ENCODE measurements at places on chromosomes 12 and 14.

DNA sequence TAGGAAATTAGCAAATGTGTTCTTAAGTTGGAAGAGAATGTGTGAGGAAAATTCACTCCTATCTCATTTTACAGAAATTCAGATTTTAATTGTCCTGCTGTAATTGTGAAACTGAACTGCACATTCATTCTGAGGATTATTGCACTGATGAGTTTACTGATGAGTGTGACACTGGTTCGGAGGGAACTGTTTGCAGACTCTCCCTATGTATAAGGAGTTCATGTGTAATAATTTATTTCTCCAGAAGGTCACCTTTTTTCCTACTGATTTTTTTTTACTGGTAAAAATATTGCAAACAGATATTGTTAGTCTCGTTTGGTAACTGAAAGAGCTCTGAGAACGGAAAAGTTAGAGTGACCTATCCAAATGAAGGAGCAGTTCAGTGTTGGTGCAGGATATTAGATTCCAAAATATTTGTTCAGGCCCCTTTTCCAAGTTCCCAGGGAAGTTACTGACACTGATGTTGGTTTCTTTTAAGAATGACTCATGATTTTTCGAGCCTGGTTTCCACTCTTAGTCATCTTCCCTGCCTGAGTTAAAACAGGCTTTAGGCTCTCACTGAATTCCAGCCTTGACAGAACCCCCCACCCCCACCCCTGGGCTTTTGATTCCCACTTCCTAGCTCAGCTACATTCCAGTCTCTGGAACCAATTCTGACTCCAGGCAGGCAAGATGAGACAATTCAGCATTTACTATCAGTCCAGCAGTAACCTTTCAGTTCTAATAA lies 18.4 kb downstream of the ANO6 start:
- DNase-seq: no peak

DNA sequence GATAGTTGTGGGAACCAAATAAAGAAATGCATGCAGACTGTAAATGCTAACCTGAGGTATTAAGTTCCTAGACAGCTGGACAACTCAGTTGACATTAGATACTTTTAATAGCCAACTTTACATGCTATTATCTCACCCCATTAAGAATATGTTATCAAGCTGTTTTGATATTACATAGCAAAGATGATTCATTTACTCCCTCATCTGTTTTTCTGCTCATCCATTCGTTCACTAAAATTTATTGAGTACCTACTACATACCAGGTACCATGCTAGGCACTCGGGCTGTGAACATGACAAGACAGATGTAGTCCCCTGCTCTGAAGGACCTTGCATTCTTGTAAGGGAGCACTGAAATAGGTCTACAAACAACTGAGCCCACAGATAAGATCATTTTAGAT lies 192.4 kb downstream of the DACT1 start:
- DNase-seq: no peak

DNA sequence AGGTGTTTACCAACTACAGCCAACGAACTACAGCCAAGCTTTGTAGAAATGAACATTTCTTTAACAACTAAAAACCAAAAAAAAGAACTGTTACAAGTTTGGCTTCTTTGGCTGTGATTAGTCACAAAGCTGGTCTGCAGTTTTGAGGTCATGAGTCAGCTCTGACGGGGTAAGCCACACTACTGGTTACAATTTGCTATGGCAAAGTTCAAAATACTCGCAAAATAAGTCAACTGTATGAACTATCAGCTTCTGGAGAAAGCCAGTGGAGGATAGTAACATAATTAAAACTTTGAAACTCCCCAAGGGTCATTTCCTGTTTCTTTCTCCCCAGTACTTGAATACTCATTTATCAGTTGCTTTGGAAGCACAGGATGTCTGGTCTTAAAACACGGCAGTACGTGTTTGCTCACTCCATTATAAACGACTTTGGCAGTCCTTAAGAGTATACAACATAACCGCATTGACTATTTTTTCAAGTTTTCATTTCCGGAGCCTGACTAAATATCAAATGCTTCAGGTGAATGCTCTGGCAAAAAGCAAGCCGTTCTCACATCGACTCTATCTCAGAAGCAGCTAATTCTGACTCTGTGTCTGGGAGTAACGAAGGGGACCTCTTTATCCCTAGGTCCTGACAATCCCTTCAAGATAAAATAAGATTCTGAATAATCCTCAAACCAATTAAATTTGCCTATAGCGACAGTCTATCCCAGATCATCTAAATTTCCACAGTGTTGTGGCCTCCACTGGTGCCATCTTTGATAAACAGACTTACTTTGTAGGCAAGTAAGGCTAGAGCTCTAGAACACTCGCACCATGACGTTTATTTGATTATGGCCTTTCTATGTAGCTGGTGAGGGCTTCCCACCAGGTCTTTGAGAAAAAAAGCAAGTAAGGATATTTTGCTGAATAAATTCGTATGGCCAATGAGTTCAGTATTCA lies 10.6 kb downstream of the PHLDA1 start:
- DNase-seq: peak; percentile 46

DNA sequence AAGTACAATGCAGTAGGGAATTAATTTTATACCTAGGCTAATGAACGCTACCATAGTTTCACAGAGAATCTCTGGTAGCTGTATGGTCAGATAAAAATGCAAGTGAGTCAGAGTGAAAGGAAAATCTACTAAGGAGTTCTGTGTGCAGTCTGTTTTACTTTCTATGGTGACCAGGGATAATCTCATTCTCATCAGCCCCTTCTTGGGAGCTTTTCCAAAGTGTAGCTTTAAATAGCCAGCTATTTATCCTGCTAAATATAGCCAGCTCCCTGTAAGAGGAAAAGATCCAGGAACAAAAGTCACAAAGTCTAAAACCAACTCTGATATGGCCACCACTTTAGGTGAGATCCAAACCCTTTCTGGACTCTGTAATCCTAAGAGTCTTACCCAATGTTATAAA lies 75.5 kb downstream of the TMEM116 start:
- DNase-seq: no peak

DNA sequence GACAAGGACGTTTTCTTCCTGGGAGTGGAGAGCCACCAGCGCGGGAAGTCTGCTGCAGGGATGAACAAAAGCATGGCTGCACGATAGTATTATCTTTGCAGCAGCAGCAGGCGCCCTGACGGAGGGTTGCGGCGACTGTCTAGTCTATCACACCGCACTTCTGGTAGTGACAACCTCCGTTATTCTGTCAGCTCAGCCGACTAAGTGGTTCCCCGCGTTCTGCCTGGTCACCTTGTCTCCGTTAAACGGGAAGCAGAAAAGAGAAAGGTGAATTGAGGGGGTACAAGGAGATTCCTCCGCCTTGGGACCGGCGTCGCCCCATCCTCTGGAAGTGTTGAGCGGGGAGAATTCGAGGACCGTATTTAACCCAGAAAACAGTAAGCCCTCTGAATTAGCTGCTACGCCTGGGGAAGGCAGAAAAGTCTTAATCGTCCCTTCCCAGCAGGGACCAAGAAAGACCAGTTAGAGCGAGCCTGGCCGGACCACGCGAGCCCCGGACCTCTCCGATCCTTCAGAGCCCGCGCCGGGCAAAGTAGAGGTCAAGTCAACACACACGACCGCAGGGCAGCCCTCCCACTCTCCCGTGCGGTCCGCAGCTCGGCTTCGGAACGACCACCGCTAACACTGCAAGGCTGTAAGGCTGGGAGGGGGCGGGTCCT lies 536 bp upstream of the DAAM1 start:
- peak; percentile 22 for DNase-seq

GRCh38 chr12:109477185-109477962 lies at the start of the genes KCTD10 and UBE3B:
Gene KCTD10 (minus strand): TSS chr12:109477300. CDS start chr12:109477262, 38 bp downstream.
Gene UBE3B (plus strand): TSS chr12:109477634. CDS start chr12:109483552, 5,918 bp downstream.
- DNase-seq: peak; percentile 78

DNA sequence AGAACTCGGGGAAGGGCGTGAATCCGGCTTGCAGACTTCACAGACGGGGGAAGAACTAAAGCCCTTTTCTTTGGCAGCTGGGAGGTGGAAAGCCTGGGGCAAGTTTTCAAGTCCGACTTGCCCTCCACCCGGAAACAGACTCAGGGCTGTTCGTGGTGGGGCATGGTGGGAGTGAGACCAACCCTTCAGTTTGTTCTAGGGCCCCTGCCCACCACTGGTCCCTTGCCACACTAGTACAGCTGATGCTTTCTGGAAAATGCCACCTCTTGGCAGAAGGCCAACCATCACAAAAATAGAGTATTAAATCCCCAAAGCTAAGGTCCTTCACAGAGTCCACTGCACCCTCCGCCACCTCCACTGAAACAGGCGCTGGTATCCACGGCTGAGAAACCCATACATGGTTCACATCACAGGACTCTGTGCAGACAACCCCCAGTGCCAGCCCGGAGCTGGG lies 50.4 kb upstream of the DDX11 start:
- no peak for DNase-seq

DNA sequence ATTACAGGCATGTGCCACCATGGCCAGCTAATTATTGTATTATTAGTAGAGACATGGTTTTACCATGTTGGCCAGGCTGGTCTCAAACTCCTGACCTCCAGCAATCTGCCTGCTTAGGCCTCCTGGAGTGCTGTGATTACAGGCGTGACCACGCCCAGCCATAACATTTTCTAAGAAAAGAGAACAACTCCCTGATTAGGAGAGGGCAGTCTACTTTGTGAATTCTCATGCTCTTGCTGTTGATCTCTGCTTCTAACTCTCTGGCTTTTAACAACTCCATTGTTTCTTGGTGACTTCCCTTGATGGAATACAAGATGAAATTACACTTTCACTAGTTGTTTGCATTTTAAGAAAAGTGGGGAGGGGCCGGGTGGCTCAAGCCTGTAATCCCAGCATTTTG lies 33.6 kb downstream of the SSH1 start:
- DNase-seq: no peak

DNA sequence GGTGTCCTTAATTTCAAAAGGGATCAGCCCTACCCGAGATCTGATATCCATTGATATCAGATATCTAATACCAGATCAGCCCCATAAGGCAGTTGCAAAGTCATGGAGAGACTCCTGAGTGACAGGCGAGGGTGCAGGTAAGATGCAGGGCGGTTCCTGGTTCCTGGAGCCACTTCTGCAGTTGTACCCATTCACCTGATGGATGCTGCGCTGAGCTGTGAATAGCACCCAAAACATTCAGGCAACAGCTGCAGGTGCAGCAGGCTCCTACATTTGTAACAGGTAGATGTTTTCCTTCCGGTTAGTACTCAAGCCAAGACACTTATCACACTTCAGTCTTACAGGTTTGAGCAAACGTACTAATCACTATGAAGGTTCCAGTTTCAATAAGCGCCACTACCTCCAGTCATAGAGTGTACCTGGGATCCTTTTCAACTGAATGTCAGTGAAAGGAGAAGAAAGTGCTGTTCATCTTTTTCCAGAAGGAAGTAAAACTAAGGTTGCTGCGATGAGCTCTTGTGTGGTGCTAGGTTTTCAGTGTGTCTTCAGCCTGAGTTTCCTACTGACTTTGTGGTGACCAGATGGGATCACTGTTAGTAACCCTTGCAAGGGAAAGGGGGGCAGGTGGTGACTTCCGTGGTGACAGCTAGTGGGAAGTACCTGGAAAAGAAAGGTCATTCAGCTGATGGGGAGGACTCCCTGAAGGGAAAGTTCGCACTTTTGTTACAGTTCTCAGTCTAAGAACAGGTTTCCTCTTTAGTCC lies 1.9 kb downstream of the ATP6V0A2 start:
- no peak for DNase-seq

DNA sequence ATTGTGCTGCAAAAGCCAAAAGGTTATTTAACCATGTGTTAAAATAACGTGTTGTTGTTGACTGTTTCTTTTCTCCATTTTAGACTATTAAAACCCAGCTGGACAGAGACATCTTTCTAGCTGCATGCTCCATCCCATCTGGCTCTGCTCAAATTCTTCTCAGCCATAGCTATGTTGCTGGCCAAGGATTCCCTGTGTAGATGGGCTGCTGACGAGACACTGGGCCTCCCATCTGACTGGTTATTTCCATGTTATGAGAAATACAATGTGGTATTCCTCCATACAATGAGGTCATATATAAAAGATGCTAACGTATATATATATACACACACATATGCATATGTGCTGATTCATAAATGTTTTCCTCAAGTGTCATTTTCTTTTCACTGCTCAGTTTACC lies 30.1 kb downstream of the MED13L start:
- DNase-seq: no peak

GRCh38 chr14:94768141-94768520 lies 1.8 kb downstream of the GSC start:
- no peak for DNase-seq

- DNase-seq: no peak
These were observed 106.2 kb downstream of the GPATCH2L start for GRCh38 chr14:76257842-76258397.

GRCh38 chr12:8860165-8860961 lies 37.9 kb downstream of the A2ML1 start:
- DNase-seq: no peak

DNA sequence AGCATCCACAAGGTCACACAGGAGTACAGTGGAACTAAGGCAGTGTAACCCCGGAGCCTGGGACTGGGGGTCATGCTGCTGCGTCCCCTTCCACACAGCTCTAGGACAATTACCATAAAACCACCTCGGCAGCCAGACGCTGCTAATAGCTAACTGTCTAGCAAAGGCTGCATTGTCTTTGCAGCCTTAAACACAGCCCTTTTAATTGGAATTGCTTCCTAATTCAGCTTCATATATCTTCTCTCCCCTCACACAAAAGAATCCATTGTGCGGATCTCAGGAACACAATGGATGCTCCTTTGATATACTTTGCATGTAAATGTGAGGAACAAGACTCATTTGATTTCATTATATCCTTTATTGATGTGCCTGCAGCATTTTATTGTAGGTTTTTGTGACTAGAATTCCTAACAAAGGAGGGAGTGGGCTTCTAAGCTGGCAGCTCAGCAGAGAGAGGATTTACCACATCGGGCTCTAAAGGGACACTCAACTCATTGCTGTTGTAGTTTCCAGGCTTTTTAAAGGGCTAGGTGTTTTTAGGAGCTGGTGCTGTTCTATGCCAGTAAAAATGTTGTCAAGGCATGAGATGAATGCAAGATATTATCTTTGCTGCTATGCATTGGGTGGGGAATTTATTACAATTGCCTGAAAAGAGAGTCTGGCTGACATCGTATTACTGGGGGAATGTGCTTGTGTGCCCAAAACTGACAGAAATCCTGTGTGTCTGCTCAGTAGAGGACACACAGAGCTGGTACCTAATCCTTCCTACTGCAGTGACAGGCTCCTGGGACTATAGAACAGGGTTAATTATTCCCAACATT lies 30.4 kb upstream of the DACT1 start:
- no peak for DNase-seq

DNA sequence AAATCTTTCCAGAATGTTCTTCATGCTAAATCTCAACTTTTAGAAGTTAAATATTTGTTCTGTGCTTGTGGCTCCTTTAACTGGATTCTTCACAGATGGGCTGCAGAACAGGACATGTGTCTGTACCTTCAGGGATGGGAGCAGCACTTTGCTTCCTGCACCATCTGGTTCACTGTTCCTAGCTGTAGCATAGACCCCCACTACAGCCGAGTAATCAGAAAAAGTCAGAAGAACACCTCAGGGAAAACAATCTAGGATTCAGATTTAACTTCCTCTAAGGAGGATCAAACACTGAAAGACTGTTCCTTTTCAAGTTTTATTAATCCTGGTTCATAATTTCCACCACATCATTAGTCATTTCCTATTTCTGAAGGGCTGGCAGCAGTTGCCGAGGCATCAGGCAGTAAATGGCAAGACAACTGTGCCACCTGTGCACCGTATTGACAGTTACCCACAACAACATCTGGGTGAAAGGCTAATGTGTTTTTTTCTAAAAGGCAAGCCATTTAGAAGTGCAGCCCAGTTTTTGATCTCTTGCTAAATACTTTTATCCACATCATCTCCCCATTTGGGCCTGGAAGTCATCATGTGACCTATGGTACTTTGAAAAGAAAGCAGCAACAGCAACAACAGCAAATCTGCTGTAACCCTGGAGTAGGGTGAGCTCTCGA lies 212.8 kb upstream of the BMP4 start:
- DNase-seq: no peak

GRCh38 chr14:64825006-64825405 lies 54.7 kb downstream of the SPTB start:
- DNase-seq: no peak

- DNase-seq: no peak
These were observed 36.2 kb upstream of the MDM1 start for GRCh38 chr12:68368327-68368726.
